ENCODE measurements at places on chromosomes 12 and 14. TPM values are rescaled to one million over a fixed set of nuclear protein-coding genes. Genes with fewer than 3 reads are reported as not detected.

DNA sequence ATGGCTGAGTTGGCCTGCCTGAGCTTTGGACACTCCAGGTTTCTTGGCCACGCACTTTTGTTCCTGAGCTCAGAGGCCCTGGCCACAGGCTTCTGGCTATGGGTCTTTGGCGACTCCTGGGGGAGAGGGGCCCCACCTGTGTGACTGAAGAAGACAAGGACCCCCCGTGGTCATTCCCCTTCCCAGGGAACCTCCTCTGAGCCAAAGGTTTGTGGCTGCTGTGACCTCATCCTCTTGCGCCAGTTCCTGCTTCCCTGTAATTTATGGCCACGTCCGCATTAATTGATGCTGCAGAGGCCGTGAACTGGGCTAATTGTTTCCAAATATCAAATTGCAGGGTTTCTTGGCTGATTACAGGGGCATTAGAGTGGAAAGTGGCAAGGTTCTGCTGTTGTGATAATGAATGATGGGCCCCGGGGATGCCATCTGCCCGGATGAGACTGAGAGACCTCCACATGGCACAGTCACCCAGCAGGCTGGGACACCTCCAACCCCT, 27.6 kb upstream of the NOS1 start:
- H3K27ac ChIP-seq, result no peak overlapping the region
- H3K27me3 ChIP-seq, result no peaks in the 10 kb centered on the region
- no peak overlapping the region for H3K4me3 ChIP-seq
- no peaks in the 10 kb centered on the region for H3K36me3 ChIP-seq
- no peaks in the 10 kb centered on the region for H3K4me1 ChIP-seq

- H3K27me3 ChIP-seq, result no peaks in the 10 kb centered on the region
- no peak overlapping the region for H3K4me3 ChIP-seq
- no peak overlapping the region for H3K27ac ChIP-seq
- DNase-seq, result no peak
Observed at GRCh38 chr12:88435334-88436076, 144.8 kb downstream of the KITLG start.

GRCh38 chr14:22320362-22320750, 268.7 kb downstream of the DAD1 start:
- no peak for DNase-seq
- H3K36me3 ChIP-seq, result no peaks in the 10 kb centered on the region
- H3K27ac ChIP-seq, result no peak overlapping the region
- H3K4me3 ChIP-seq, result peak overlapping the region; percentile 22
- H3K4me1 ChIP-seq, result no peaks in the 10 kb centered on the region

DNA sequence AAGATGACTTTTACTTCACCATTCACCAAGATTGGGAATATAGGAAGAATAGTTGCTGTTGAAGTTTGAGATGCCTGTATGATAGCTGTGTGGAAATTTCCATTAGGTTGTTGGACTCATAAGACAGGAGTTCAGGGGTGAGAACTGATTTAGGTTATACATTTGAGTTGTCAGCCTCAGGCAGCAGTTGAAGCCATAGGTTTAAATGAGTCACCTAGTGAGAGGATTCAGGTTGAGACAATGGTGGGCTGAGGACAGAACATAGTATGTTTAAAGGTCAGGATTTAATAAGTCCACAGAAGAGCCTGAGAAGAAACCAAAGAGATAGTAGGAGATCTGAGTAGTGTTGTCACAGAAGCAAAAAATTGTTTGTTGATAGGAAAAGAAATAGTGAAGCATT, 63.6 kb upstream of the MON2 start:
- no peaks in the 10 kb centered on the region for H3K4me1 ChIP-seq
- DNase-seq, result no peak
- H3K4me3 ChIP-seq, result no peak overlapping the region
- H3K27me3 ChIP-seq, result no peaks in the 10 kb centered on the region
- H3K27ac ChIP-seq, result no peak overlapping the region

Gene PAH
- total RNA-seq, result not detected

All from CD4-positive, alpha-beta T cell (primary cell).